ENCODE measurements at places on chromosomes 3 and 15.

DNA sequence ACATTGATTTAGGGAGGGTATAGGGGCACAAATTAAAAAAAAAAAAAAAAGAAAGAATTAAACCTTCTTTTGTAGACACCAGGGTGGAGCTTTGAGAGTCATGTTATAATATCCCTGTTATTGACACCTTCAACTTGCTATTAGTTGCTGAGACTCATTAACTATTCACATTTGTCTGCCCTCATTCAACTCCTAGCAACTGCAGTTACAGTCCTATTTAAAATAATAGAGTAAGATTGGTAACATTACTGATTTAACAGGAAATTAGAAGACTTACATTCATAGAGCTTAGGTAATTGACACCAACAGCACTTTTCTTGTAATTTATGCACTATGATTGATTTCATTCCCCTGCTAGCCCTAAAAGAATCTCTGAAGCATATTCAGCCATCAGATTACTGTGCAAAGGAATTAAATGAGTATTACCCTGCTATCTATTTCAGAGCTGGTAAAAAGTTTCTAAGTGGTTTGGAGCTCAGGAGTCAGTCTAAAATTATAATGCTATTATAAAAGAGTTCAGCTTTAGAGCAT lies 148.8 kb upstream of the TBL1XR1 start:
- DNase-seq = no peak

GRCh38 chr3:64029287-64029686 lies 6.0 kb upstream of the PSMD6 start:
- DNase-seq = no peak

GRCh38 chr3:55482496-55483195 lies 4.5 kb downstream of the WNT5A start:
- DNase-seq = no peak

GRCh38 chr3:134212967-134213665 lies 37.5 kb downstream of the RYK start:
- DNase-seq = peak; percentile 99

DNA sequence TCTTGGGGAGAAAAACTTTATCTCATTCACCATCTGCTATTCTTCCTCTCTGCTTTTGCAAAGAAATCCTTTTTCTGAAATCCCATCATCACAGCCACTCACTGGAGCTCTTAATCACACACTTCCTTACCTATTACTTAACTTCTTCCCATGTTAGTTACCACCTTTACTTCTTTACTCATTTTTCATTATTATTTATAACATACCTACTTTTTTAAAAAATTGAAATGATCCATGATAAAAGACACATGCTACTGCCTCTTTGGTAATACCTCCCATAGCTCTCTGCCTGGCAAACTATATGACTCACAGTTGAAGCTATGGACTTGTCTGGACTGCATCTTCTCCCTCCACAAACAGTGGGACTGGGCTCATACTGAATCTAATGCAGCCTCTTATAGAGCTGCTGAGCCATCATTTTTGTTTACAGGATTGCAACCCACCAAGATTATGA lies 150.3 kb downstream of the TNIK start:
- DNase-seq = no peak

- no peak for DNase-seq
These were observed 18.1 kb downstream of the NBEAL2 start for GRCh38 chr3:46997453-46998091.

DNA sequence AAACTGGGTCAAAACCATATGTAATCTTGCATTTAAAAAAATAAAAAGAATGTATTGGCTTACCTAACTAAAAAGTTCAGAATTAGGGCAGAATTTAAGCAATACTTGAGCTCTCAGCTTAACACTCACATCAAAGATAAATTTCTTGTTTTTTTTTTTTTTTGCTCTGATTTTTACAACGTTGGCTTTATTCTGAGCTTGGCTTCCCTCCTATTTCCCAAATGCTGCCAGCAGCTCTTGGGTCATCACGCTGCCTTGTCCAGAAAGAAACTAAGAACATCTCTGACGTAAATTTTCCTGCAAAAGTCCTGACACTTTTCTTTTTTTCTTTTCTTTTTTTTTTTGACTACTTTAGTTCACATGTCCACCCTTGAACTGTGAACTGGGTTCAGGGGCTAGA lies 150.6 kb upstream of the TGFBR2 start:
- DNase-seq = no peak

- no peak for DNase-seq
These were observed 878 bp upstream of the TLR9 start for GRCh38 chr3:52226229-52226817.

- no peak for DNase-seq
These were observed 1.5 kb upstream of the TMEM212 start for GRCh38 chr3:171841620-171842000.

- no peak for DNase-seq
These were observed 13.1 kb upstream of the SKOR1 start for GRCh38 chr15:67812241-67812644.

DNA sequence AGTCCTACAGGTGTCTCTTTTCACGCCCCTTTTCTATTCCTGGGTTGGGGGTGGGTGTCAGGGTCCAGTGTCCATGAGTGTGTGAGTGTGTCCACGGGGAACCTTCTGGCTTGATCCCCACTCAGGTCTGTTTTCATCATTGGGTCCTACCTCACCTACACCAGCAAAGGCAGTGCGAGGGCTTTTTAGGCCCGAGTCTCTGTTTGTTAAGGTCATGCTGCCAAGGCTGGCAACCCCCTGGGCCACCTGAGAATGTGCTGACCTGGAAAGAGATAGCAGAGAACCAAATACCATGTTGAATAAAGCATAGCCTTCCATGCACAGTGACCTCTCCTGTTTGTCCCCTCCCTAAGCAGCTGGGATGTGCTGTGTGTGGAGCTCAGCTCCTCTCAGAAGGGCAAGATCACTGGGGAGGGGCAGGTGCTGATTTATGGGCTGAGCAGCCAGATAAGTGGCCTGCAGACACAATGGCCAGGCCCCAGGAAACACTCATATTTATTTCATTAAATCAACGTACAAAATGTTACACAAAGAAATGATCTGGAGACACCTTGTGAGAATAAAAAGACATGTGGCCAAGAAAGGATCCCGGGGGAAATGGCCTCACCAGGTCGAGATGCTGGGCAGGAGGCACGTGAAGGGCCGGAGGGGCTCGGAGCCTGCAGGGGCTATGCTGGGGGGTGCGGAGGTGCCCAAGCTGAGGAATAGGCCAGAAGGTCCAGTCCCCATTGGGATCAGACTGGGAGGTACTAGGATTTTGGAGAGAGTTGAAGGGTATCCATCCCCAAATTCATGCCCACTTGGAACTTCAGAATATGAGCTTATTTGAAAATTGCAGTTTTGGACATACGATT lies 36.1 kb downstream of the RAB6B start:
- DNase-seq = no peak

GRCh38 chr3:87209111-87209510 lies 18.0 kb upstream of the CHMP2B start:
- DNase-seq = no peak

DNA sequence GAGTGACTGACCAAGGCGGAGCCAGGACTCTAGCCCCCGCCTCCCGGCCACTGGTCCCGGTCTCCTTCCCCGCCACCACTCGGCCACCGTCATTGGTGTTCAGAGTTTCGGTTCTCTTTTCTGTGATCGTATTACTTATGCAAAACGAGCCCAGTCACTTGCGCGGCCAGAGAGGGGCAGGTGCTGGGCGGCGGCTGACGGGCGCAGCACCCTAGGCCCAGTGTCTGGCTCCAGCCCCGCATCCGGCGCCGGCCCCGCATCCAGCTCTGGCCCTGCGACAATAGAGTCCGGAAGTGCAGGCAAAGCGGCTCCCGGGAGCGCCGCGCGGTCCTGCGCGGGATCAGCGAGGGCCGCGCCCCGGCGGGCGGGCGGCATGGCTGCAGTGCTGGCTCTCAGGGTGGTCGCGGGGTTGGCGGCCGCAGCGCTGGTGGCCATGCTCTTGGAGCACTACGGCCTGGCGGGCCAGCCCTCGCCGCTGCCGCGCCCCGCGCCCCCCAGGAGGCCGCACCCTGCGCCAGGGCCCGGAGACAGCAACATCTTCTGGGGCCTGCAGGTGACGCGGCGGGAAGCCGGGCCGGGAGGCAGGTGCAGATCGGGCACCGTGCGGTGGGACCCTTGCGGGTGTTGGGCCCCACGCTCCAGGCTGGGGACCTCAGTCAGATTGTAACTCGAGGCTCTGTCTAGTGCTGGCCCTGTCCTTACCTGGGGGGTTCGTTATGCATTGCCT lies at the start of gene TMEM62:
Gene TMEM62 (plus strand): TSS at position 157 of the 727 bp plus-strand sequence. CDS start 217 bp downstream, at position 374.
- peak; percentile 42 for DNase-seq

- no peak for DNase-seq
These were observed 592 bp upstream of the ZNF445 start for GRCh38 chr3:44478055-44478468.

DNA sequence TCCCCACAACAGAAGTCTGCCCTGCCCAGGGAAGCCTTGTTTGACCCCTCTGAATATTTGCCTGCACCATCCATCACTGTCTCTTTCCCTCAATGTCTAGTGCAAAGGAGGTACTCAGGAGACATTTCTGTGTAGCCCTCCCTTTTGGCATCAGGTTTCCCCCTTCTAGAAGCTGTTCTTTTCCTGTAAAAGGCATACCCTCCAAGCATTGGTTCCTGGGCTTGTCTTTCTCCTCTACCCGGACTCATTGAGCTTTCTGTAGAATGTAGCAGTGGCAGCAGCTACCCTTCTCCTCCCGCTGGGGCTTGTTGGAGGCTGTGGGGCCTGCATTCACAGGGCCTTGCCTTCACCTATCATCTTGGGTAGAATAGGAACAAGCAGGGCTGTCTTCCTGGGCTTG lies 63.5 kb downstream of the CTDSPL start:
- DNase-seq = no peak

GRCh38 chr3:154235330-154235729 lies 89.0 kb downstream of the DHX36 start:
- no peak for DNase-seq

DNA sequence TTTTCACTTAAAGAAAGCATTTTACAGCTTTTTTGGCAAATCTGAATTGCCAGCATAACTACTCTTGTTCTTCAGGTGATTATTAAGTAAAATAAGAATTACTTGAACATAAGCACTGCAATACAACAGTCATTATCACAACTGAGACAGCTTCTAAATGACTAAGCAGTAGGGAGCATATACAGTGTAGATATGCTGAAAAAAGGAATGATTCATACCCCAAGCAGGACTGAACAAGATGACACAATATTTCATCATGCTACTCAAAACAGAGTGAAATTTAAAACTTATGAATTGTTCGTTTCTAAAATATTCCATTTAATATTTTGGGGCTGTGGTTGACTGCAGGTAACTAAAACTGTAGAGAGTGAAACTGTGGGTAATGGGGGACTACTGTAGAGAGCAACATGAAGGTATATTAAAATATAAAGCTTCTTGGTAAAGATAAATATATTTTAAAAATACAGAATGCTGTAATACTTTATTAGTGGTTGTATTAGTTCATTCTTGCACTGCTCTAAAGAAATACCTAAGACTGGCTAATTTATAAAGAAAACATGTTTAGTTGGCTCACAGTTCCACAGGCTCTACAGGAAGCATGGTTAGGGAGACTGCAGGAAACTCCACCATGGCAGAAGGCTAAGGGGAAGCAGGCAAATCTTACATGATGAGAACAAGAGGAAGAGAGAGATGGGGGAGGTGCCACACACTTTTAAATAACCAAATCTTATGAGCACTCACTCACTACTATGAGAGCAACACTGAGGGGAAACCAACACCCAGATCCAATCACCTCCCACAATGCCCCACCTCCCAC lies 84.8 kb downstream of the DCLK3 start:
- DNase-seq = no peak

DNA sequence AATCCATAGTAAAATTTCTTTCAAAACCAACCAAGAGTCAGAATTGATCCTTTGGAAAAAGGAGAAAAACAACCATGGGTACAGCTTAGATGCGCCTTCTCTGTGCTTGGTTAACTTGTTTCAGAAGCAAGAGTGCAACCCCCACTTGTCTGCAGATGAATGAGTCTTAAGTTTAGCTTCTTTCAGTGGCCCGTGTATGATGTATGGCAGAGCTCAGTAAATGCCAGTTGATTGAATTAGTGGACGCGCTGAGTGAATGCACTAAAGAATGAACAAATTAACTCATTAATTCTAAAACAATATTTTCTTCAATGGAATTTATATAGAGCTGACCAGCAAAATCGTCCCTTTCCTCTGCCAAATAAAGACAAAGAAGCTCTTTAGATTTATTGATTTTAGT lies 67.0 kb upstream of the ARHGEF3 start:
- DNase-seq = no peak

- no peak for DNase-seq
These were observed 762 bp upstream of the ARL6 start for GRCh38 chr3:97763586-97764406.

DNA sequence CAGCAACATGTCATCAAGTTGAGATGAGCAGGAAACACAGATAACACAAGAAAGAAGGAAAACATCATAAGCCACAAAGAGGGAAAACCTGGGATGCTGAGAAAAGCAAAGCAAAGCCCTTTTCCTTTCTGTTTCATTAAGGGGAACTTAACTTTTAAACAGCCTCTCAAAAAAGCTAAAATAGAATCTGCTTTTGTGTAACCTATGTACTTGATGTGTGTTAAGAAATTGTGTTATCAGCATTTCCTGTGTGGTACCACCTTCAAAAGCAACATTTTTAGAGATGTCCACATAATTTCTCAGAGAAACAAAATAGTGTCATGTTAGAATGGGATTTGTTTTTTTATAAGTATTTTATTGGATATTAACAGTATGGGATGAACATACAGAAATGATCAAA lies 206.2 kb downstream of the IL20RB start:
- DNase-seq = no peak

DNA sequence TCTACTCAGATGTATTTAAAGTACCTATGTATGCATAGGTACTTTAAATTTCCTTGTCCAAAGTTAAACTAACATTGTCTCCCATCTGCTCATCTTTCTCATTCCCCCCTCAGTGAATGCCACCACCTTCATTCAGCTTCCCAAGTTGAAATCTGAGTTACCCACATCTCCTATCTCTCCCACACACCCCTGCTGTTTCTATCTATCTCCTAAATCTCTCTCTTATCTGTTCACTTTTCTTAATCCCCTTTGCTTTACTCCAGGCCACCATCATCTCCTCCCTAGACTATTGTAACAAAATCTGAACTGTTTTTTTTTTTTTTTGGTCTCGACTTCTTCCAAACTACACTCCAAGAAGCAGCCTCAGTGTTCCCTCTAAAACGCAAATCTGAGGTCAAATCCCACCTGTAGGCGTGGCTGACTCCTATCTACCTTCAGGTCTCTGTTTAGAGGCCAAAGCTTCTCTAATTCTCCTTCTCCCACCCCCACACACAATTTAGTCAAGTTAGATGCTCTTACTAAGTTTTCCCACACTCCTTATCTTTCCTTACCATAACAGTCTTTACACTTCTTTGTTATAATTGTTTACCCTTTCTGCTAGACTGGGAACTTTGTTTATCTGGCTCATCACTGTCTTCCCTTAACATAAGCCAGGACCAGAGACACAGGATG lies 3.5 kb upstream of the NEO1 start:
- DNase-seq = no peak

Data from omental fat pad (tissue), 4 donors.